ENCODE measurements at places on chromosomes 5 and 9. TPM values are rescaled to one million over a fixed set of nuclear protein-coding genes. Genes with fewer than 3 reads are reported as not detected.

PFDN1 gene
- total RNA-seq = 126 TPM

DNA sequence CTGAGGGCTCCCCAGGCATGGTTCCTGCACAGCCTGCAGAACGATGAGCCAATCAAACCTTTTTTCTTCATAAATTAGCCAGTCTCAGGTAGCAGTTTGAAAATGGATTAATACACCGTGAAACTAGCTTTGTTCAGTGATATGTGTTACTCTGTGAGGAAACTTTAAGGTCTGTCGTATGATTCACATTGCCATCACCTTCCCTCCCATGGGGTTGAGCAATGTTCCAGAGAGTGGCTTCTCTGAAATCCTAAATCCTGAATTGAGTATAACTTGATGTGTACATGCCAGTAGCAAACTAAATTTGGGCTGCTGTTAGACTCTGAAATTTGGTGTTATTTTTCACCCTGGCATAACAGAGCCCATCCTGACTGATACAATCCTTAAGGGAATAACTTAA is 866.4 kb upstream of the C9orf72 start:
- DNase-seq = no peak

DNA sequence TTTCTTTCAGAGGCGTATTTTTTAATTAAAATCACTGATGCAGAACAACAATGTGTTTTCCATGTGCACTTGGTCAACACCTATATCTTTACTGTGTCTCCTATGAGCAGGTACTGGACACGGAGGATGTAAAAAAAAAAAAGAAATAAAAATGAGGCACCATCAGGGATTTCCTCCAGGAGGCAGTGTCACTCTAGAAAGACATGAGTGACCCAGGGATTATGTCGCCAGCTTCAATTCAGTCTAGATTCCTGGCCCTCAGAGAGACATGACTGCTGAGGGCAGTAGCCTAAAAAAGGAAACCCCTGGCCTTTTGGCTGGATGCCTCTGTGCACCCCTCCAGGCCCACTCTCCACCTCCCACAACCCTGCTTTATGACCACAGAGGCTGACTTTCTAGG is 18.3 kb upstream of the IL33 start:
- no peak for DNase-seq

PCDHA3 gene
- 1.2 TPM for total RNA-seq

- no peak for DNase-seq
These were observed 47.2 kb upstream of the FABP6 start for GRCh38 chr5:160181965-160182622.

GRCh38 chr5:135457424-135458071 is 5.4 kb upstream of the TIFAB start:
- DNase-seq = no peak

CYLC2 gene
- total RNA-seq = not detected

DNA sequence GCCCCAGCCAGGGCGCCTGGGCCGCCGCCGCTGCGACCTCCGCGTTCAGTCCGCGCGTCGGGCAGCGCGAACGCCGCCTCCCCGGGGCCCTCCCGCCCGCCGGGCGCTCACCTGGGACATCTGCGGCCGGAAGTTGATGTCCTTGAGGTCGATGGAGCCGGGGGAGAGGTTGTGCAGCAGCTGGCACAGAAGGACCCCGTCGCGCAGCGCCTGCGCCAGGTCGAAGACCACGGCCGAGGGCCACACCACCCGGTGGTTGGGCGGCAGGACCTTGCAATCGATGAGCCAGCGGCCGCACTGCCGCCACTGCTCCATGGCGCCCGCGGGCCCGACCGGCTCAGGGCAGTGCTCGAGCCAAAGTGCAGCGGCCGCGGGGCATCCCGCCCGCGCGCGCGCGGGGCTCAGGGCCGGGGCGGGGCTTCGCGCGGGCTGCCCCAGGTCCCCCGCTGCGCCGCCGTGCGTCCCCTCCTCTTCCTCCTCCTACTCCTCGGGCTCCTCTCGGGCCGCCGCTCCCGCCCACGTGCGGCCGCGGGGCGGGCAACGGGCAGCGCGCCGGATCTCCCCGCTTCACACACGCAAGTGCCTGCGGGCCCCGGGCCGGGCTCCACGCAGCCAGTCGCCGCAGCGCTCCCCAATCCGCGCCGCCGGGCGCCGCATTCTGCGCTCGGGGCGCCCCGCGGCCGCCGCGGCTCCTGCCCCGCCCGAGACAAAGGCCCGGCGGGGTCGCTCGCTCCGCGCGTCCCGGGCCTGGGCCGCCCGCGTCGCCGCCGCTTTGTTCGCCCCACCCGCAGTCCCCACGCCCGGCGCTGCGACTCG is at the start of gene VAV2:
TSS of gene VAV2 (minus strand) at position 361 of the 816 bp plus-strand sequence. CDS start at position 315, 46 bp downstream.
- DNase-seq = no peak

- DNase-seq = no peak
These were observed 395.2 kb upstream of the ZNF462 start for GRCh38 chr9:106467865-106468164.

FAXDC2 gene
- 27.8 TPM for total RNA-seq

SUSD3 gene
- total RNA-seq = 1.7 TPM

GRCh38 chr5:76280494-76280893 is 122.6 kb upstream of the IQGAP2 start:
- no peak for DNase-seq

DNA sequence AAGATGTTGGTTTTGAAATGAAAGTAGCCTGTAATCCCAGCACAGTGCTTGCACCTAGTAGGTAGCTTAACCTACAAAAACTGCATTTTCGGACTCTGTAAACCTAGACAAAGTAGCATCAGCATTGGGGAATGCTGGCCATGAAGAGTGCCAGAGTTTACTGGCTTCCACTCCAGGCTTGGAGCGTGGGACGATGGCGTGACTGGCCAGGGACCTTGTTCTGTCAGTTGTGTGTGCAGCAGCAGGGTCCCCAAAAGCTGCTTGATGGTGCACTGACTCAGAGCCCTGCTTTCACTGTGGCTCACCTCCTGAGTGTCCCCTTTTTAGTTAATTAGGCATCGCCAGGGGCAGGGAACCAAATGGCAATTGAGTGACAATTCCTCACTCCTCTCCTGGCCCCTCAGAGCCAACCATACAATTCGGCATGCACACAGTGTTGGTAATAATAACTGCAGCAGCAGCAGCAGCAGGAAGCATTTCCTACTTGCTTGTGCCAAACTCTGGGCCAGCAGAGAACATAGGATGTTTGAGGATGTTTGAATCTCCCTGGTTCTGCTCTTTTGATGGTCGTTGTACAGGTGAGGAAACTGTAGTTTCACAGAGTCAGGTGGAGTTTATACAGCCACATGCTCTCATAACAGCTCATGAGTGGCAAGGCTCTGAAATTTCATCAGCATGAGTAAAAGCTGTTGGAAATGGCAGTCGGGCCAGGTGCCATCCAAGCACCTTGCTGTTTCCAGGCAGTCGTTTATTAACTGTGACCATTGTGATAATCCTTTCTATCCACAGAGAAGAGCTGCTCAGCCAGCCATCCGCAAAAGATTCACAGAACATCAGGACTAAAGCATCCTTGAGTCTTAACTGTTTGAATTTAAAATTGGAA is 4.2 kb downstream of the UBE2QL1 start:
- DNase-seq = no peak

Measured in esophagus muscularis mucosa (tissue), 4 donors.